ENCODE measurements at places on chromosomes 2 and 18.
A peak's percentile ranks its signal among the peaks of the same experiment; 100 is the strongest.

GRCh38 chr2:119838179-119838578, 78.5 kb downstream of the PTPN4 start:
- no peak for DNase-seq

DNA sequence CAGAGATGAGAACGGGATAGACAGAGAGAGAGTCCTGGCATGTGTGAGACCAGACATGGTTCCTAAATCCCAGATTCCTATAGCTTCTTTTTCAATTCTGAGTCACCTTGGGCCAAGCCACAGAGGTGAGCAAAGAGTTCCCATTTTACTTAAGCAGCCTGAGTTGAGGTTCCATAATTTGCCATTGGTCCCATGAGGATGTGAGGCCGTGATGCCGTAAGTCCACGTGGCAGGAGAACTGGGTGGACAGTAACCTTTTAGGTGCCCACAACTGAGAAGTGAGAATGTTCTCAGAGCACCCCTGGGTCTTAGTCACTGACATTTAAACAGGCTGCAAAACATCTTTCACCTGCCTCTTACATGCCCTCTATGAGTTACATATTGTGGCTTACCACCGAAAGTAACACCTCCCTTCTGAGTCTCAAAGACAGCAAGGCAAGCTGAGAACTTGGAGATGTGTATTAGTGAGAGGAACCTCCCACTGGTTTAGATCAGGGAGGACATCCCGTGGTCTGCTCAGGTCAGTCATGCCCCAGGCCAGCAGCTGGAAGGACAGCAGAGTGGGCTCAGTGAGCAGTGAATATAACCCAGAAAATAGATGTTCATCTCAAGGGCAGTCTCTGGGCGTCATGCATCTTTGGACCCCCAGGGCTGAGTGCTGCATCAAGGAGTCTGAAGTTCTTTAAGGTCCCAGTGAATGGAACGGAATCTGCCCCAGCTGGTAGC, 127.9 kb upstream of the LGALSL start:
- DNase-seq: peak; percentile 76

DNA sequence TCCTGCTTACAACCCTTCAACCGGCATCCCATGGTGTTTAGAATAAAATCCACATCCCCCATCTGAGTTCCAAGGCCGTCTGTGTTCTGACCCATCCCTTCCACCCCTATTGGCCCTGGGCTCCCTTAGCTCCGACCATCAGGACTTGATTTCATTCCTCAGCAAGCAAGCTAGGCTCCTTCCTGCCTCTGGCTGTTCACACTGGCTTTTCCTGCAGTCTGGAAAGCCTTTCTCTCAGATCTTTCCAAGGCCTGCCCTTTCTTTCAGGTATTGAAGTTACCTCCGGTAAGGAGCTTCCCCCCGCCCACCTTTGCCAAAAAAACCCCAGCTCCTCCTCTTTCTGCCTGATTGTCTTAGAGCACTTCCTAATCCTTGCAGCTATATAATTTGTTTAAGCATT, 86.8 kb downstream of the CLIP4 start:
- DNase-seq: no peak

GRCh38 chr2:183991968-183992367, 606.4 kb upstream of the ZNF804A start:
- DNase-seq: no peak

DNA sequence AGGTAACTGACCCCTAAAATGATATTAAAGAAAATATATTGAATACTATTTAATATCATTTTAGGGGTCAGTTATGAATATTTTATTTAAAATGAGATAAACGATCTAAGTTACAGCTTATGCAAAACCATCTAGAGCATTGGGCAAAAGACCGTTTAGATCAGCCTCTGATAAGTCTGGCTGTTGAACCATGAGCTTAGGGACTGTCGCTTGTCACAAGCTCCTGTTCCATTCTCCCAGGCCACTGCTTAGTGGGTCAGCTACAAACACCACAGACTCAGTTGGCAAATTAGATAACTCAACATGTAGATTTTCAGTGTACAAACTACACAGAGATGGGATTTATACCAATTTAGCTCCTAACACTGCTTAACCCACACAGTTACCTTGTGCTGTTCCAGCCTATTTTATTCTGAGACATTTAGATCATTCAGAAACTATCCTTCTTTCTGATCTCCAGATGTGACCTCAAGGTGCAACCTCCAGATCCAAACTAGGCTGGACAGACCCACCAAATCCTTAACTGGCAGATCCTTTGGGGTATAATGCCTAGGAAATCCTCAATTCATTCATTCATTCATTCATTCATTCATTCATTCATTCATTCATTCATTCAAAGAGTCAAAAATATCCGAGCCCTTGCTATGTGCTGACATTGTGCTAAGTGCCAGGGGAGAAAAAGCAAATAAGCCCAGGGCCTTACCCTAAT, 82.8 kb downstream of the HRH4 start:
- DNase-seq: no peak

DNA sequence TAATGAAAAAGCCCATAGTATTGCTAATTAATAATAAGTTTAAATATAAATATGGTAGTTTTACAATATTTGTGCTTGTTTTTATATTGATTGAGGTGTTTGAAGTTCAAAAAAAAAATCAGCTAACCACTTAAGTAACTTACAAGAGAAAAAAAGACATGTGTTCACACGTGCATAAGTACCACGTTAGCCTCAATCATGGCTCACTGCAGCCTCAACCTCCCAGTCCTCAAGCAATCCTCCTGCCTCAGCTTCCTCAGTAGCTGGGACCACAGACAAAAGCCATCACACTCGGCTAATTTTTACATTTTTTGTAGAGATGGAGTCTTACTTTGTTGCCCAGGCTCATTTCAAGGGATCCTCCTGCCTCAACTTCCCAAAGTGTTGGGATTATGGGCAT, 19.4 kb downstream of the MGAT4A start:
- no peak for DNase-seq

GRCh38 chr18:44823782-44824181, 143.1 kb downstream of the SETBP1 start:
- DNase-seq: no peak

- DNase-seq: no peak
Observed at GRCh38 chr2:160140471-160140870, 59.6 kb downstream of the ITGB6 start.

DNA sequence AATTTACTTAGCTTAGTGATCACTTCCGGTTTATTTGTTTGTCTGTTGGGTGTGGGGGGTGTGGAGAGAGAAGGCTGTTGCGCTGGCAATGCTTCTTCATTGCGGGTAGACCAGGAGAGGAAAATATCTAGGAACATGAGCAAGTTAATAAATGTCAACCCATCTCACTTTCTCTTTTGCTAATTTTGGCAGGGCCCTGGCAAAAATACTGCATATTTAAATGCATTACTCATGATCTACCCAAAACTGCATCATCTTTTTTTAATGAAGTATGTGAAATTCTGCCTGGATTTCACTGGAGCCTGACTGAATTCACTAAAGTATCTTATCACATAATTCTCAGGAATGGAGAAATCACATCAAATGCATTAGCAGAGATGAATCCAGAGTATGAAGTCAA, 1131.0 kb upstream of the NXPH2 start:
- DNase-seq: no peak

DNA sequence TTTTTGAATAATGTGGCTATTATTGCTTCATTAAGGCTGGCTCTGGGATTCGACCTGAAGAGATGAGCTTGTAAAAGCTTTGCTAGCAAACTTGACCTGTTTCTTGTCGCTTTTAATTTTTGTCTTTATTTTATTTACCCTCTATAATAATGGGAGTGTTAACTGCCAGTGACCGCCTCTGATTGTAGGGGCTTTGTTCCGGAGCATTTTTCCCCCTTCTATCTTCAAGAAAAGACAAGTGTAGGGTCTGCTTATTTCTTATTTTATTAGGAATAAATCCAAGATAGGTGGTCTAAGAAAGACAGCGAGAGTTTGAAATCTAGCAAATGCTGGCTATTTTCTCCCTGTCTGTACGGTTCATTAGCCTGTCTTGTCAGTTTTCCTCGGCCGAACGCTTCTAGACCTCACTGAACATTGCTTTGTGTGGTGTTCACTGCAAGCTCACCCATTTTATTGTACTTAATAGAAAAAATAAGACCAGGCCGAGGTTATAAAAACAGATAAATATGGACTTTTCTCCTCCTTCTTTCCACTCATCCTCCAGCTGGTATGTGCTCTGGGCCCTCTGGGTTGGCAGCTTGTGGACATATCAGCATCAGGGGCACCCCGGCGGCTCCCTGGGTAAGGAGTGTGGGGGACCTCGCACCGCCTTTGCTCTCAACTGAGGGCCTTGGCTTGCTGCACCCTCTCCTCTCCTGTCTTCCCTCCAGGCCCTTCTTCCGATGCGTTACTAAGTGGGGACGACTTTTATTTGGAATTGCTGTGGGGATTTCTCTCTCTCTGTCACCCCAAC, 8.5 kb downstream of the MEIS1 start:
- DNase-seq: no peak

GRCh38 chr18:69518989-69519388, 118.3 kb downstream of the DOK6 start:
- no peak for DNase-seq

GRCh38 chr2:144705328-144706245, 185.7 kb upstream of the ZEB2 start:
- DNase-seq: no peak

DNA sequence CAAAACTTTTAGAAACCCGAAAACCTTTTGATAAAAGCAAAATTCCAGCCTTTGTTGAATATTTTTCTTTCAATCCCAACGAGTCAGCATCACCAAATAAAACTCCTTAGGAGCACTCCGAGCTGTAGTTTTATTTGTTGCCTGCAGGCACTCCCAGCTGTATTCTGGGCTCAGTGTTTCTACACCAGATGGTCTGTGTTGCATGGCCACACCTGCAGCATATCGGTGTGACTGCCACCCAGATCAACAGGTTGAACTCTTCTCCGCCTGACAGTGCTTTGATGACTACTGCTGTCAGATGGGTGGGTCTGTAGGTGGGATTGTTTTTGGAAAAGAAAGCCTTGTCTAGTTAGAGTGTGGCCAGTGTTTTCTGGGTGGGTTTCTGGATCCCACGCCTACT, 32.7 kb downstream of the APCDD1 start:
- DNase-seq: no peak

GRCh38 chr18:63207835-63208234, 111.7 kb downstream of the BCL2 start:
- no peak for DNase-seq

DNA sequence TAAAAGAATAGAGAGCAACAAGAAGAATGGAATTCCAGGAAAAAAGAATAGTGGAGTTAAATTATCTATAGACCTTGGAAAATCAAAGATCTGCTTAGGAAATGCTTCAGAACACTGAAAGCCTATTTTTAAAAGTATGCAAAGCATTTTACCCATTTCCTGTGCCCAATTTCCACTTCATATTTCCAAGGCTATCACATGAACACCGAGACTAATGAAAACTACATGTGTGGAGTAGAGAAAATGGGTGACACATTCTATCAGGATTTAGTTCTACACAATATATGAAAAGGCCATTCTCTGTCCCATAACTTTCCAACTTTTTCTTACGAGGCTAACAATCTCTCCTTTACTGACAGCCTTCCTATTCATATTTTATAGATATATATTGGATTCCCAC, 279.4 kb downstream of the CCDC178 start:
- no peak for DNase-seq
